ENCODE measurements at places on chromosomes 12 and 14. TPM values are rescaled to one million over a fixed set of nuclear protein-coding genes. Genes with fewer than 3 reads are reported as not detected.

AHNAK2 gene
- 35.5 TPM for total RNA-seq

SYNE2 gene
- total RNA-seq, result 518 TPM

NID2 gene
- total RNA-seq, result 12.2 TPM

FGF23 gene
- not detected for total RNA-seq

EPYC gene
- not detected for total RNA-seq

FAIM2 gene
- total RNA-seq, result 0.75 TPM

TXNDC16 gene
- 1.8 TPM for total RNA-seq

MMP19 gene
- total RNA-seq, result 37.5 TPM

CLECL1 gene
- total RNA-seq, result not detected

PAH gene
- not detected for total RNA-seq

P2RX2 gene
- total RNA-seq, result not detected

TAS2R42 gene
- not detected for total RNA-seq

ESYT1 gene
- 119 TPM for total RNA-seq

VRTN gene
- not detected for total RNA-seq

CCDC197 gene
- not detected for total RNA-seq

OAS1 gene
- total RNA-seq, result 0.96 TPM

DPF3 gene
- total RNA-seq, result 0.11 TPM

SPIC gene
- not detected for total RNA-seq

CAND1 gene
- 31.6 TPM for total RNA-seq

MYH7 gene
- not detected for total RNA-seq

LPAR5 gene
- 0.21 TPM for total RNA-seq

DHRS2 gene
- not detected for total RNA-seq

OTUB2 gene
- total RNA-seq, result 0.21 TPM

FAM234B gene
- total RNA-seq, result 6.7 TPM

SLC6A15 gene
- not detected for total RNA-seq

INSM2 gene
- total RNA-seq, result not detected
